Lower lobe of right lung (tissue), 2 donors: ENCODE measurements at places on chromosomes 6 and 20. TPM values are rescaled to one million over a fixed set of nuclear protein-coding genes. Genes with fewer than 3 reads are reported as not detected.

Gene MOCS3
- 4.7 TPM for total RNA-seq

Gene SENP6
- 84.4 TPM for total RNA-seq

Gene IFT52
- total RNA-seq = 19.9 TPM

Gene NELFE
- 47.0 TPM for total RNA-seq

Gene PERP
- total RNA-seq = 27.2 TPM

Gene LRRC73
- 1.6 TPM for total RNA-seq

Gene ABHD16B
- not detected for total RNA-seq

Gene RIPOR3
- total RNA-seq = 11.0 TPM

Gene C6orf132
- 13.5 TPM for total RNA-seq

Gene ADGRF4
- total RNA-seq = not detected

Gene FAM229B
- 13.6 TPM for total RNA-seq

Gene PRSS16
- 13.4 TPM for total RNA-seq

Gene WFDC5
- 1.6 TPM for total RNA-seq

Gene BPIFB4
- not detected for total RNA-seq

Gene GPRC6A
- not detected for total RNA-seq

GRCh38 chr6:144181639-144182038 lies 31.3 kb downstream of the STX11 start:
- DNase-seq = no peak

DNA sequence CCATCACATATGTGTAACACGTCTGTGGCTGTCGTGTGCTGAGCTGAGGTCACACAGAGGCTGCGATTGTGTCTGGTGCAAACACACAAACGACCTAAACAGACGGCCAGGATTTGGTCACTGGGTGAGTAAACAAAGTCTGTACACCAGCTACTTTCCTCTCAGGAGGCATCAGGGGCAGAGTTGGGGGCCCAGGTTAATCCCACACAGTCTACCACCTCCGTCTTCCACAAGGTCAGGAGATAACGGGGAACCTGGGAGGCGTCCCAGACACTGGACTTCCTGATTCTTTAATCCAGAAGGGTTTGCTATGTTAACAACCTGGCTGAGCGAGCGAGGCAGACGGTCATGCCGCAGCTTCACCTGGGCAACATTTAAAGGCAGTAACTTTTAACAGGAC lies 1.5 kb downstream of the DACT2 start:
- DNase-seq = no peak

- DNase-seq = no peak
Measured at GRCh38 chr20:9070304-9070703, 1.4 kb downstream of the PLCB4 start.

DNA sequence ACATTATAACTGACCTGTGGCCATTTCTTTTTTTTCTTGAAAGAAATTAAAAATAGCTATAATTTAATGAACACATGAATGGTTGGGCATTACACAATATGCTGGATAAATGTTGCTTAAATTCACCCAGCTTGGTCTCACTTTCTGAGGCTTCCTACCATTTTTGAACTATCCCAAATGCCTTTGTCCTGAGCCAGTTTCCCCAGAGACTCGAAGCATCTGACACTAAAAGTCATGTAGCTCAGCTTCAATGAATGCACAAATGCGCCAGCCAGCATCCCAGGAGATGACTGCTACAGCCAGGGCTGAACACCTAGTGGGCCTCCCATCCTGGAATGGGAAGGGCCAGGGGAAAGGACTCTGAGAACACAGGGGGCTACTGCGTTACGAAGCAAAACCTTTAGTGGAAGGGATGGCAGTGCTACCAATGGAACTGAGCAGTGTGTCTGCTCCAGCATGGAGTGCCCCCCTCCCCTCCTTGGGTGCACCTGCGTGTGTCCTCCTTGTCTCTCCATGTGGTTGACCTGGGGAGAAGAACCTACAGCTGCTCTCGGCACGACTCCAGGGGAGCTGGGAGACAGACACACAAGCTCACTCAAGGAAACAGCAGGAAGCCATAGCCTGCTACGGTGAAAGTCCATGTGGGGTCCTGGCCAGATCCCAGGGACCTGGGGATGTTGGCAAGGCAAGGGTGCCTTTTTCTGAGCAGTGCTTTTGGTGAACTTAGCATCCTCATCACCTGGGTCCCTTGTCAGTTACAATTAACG lies 60.9 kb downstream of the IRF4 start:
- no peak for DNase-seq

DNA sequence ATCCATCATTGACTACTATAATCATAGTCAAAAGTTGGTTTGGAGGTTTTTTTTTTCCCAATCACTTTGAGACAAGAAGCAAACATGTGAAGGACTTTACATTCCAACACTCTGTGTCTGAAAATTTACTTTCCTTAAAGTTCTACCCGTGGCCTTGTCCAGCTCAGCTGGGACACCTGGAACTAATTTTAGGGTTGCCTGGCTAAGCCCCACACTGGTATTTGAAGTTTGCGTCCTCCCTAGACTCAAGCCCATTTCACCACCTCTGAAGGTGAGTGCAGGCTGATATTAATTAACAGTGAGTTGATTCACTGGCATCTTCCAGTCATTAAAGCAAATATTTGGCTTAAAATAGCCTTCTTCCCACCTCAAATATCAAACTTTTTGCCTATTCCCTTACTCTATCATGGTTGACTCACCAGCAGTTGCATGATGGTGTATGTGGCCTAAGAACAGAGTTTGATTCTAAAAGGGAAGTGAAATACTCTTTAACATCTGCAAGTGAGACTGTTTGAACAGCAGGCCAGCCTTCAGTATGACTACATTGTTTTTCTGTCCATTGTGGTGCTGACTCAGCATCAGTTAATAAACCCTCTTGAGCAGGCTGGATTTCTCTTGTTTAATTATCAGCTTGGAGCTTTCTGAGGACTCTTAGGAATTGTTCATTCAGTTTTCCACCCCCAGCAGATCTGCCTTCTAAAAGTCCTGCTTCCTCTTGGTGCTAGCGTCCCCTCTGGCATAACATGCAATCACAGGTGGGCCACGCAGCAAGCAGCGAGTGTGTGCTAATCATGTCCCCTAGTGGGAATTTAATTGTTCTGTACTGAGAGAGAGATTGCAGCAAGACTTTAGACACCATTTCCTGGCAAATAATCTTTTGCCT lies 1.8 kb upstream of the PRDM1 start:
- DNase-seq = no peak

DNA sequence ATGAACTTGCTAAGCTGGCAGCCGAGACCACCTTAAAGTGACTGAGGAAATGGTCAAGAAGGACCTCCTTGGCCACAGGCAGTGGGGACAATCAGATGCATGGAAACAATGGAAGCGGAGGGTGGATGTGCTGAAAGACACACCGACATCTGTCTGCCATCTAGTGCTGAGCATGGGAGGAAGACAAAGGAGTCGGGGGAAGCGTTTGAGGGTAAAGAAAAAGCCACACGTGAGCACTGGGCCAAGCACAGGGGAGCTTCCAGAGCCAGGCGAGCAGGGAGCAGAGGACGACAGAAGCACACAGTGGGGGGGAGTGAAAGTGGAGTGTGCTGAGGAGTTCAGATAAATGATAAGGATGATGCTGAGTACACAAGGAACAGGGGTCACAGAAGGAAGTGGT lies 367.8 kb downstream of the ZFAND3 start:
- DNase-seq = no peak

DNA sequence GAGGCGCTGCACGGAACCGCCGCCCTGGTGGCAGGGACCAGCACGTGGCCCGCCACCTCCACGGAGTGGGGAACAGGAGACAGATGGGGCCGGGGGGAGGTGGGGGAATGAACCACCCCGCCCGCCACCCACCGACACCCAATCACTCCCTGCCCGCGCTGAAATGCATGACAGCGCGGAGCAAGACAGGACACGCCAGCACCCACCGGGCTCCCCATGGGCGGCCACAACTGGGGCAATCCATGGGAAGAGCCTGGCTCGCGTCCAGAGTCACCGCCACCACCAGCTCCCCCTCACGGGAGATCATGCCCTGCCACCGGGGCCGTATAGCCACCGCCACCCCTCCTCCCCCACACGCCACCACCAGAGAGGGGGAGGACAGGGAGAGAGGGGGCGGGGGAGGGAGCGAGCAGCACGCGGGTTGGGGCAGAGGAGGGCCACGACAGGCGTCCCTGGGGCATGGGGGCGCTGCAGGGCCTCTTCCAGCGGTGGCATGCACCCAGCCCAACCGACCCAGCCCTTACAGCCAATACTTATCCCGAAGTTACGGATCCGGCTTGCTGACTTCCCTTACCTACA lies 744.3 kb upstream of the DEFB115 start:
- no peak for DNase-seq

DNA sequence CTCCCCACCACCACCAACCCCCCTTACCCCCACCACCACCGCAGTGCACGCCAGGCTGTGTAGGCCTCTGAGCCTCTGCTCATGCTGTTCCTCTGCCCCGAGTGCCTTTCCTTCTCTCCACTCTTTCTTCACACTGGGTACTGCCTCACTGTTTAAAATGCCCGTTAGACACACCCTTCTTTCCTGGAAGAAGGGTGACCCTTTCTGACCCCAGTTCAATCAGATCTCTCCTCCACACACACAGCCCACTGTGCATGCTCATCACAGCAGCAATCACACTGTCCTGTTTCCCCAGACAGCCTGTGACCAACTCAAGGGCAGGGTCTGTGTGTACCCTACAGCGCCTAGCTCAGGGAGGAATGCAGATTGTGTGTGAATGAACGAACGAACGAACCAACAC lies 10.0 kb downstream of the TMEM74B start:
- DNase-seq = no peak

- peak; percentile 63 for DNase-seq
Measured at GRCh38 chr20:846894-847278, 13.4 kb downstream of the FAM110A start.

- DNase-seq = no peak
Measured at GRCh38 chr6:38415231-38416005, 224.3 kb downstream of the BTBD9 start.

DNA sequence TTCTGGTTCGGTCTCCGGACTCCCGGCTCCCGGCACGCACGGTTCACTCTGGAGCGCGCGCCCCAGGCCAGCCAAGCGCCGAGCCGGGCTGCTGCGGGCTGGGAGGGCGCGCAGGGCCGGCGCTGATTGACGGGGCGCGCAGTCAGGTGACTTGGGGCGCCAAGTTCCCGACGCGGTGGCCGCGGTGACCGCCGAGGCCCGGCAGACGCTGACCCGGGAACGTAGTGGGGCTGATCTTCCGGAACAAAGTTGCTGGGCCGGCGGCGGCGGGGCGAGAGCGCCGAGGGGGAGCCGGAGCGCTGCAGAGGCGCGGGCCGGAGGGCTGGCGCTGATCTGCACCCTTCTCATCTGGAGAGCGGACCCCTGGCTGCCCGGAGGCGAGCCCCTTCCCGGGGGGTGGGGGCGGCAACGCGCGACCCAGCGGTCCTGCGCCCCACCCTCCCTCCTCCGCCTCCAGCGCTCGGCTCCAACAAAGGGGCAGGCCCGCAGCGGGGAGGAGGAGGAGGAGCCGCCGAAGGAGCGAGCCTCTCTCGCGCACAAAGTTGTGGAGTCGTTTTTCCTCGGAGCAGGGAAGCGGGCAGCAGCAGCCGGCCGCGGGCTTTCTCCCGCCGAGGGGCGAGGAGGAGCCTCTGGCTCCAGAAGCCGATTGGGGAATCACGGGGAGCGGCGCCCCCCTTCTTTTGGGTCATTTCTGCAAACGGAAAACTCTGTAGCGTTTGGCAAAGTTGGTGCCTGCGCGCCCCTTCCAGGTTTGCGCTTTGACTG lies at the start of gene UTRN:
TSS of gene UTRN (plus strand) at position 553 of the 765 bp plus-strand sequence. CDS start 6,494 bp downstream, outside the sequence.
- peak; percentile 87 for DNase-seq

DNA sequence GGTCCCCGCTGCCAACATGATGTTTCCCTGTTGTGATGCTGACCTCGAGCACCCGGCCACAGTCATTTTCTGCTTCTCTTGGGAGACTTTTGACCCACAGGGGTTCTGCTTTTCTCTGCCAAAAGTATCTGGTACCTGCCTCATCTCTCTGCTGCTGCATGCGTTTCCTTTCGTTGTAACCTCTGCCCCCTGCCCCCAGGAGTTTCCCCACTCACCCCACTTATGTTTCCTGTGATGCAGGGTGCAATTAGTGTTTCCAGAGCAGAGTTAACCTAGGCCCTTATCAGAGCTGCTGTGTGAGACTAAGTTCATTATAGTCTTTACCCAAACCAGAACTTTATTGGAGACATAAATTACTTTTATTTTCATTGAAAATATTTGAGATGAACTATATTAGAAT lies 65.2 kb upstream of the EDN3 start:
- no peak for DNase-seq

GRCh38 chr6:123904228-123904627 lies 100.6 kb downstream of the NKAIN2 start:
- no peak for DNase-seq

DNA sequence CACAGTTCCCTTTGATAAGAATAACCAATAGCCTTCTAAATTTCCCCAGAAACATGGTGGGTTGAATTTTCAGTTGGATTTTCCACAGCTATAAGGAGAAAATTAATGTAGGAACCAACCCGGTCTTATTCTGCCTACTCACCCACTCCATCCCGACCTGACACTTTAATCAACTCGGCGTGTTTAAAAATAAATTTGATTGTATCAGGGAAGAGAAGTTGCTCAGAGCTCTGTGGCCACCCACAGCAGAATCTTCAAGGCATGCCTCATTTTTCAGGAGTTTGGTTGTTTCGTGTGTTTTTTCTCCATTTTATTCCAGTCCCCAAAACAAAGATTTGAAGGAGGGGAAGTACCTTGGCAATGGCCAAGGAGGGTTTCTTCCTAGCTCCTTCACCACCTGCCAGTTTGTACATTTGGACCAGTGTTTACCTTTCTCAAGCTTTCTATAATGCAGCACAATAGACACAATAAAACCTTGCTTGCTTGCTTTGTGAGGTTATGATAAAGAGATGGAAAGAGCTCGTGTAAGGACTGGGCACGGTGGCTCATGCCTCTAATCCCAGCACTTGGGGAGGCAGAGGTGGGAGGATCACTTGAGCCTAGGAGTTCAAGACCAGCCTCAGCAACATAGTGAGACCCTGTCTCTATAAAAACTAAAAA lies 297.2 kb upstream of the JARID2 start:
- DNase-seq = no peak

- no peak for DNase-seq
Measured at GRCh38 chr6:119148825-119149525, 70.5 kb upstream of the FAM184A start.

DNA sequence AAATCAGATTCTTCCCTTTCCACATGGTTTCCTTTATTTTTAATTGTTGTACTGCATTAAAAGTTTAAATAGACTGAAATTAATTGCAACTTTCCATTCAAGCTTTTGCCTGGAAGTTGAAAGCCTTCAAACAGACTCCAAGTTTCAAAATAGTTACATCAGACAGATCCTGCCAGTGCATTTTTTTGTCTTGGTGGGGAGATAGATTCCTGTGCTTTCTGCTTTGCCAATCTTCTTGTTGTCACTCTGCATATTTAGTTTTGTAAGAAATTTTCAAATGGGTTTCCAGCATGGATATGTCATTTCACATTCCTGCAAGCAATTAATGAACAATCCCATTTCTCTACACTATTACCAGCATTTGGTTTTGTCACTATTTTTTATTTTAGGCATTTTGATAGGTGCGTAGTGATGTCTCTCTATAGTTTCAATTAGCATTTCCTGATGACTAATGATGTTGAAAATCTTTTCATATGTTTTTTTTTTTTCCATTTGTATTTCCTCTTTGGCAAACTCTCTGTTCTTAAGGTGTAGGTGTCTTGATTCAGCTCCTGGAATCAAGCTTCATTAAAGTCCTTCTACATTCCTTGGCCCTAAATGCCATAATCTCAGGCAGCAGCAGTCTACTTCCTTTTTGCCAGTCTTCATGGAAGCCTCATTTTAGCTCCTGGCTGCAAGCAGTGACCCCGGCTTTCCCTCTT lies 40.5 kb downstream of the SCP2D1 start:
- no peak for DNase-seq
